ENCODE measurements at places on chromosomes 13 and 19.

GRCh38 chr13:48819899-48820298, 155.8 kb upstream of the FNDC3A start:
- DNase-seq, result no peak

GRCh38 chr13:105047676-105048295, 1487.7 kb downstream of the EFNB2 start:
- no peak for DNase-seq

DNA sequence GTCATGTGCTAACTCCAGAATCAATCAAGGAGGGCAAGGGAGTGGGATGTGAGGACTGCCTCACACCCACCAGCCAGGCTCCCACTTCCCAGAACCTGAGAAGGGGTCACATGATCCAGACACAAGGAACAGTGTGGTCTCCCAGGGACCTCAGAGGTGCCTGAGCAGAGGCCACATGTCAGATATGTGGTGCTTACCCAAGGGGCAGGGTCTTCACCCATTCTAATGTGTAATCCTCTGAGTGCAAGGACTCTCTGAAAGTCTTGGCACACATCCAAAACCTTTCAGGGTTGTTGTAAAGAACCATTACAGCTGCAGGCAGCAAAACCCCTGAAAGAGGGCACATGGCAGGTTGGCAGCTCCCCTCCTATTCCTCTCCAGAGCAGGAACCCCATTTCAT, 656.6 kb downstream of the UQCRFS1 start:
- no peak for DNase-seq

- DNase-seq, result no peak
Observed at GRCh38 chr19:6970021-6970420, 51.2 kb downstream of the MBD3L2B start.

- peak; percentile 84 for DNase-seq
Observed at GRCh38 chr19:51660975-51661600, 14.5 kb upstream of the SIGLEC14 start.

- DNase-seq, result no peak
Observed at GRCh38 chr19:34722353-34722752, 11.7 kb upstream of the ZNF181 start.

- no peak for DNase-seq
Observed at GRCh38 chr13:50527188-50527587, 316.3 kb downstream of the DLEU7 start.

DNA sequence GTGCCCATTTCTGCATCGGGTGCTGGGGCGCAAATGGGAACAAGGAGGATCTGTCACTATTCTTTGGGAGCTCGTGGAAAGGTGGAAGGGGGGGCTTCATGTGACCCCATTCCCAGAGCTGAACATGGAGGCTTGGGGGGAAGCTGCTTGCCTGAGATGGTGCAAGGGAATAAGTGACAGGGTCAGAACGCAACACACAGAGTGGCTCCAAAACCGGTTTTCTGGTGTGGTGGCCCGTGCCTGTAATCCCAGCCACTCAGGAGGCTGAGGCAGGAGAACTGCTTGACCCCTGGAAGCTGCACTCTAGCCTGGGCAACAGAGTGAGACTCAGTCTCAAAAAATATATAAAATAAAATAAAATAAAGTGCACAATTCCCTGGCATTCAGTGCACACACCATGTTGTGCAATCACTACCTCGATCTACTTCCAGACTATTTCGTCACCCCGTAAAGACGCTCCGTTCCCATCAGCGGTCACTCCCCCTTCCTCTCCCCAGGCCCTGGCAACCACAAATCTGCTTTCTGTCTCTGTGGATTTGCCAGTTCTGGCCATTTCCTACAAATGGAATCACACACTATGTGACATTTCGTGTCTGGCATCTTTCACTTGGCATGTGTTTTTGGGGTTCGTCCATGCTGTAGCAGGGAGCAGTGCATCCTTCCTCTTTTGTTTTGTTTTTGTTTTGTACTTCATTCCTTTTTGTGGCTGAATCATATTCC, 18.2 kb upstream of the COMP start:
- DNase-seq, result peak; percentile 82

DNA sequence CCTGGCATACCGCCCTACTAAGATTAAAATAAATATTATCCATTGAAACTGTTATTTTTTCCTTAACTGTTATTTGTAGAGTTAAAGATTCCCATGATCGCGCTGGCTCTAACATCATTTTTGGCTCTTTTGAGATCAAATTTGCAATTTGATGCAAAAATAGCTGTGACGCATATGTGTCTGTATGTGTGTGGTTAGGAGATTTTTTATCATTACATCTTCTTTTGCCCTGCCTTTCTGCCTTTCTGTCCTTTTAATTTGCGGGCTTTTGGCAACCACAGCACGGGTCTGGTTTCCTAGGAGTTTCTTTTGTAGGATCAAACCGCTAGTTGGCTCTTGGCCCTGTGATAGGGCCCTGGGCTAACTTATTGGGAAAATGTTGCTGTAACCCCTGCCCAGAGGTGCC, 37.3 kb upstream of the ALOX5AP start:
- peak; percentile 68 for DNase-seq

DNA sequence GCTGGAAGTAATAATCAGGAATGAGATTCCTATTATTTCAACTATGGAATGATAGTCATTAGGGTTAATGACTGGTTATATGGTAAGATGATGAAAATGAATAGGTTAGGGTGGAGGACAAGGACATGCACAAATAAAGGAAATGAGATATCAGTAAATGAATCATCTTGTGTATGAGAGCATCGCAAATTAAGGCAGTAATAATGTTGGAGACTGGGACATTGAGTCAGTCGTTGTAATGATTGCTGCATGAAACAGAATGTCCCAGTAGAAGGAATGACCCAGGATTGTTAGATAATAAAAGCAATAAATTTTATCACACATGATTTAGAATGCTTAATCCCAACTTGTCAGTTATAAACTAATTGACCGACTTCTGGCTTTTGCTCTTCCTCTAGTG, 1733.7 kb upstream of the PCDH20 start:
- DNase-seq, result no peak

- DNase-seq, result peak; percentile 7
Observed at GRCh38 chr13:37995092-37995491, 125.5 kb upstream of the TRPC4 start.

DNA sequence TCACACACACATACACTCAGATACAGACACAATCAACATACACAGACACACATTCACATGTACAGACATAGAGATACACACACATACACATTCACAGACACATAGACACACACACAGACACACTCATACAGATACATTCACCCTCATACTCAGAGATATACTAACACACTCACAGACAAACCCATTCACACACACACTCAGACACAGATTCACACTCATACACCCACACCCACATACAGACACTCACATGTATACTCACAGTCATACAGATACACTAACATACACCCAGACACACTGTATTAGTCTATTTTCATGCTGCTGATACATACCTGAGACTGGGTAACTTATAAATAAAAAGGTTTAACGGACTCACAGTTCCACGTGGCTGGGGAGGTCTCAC, 30.8 kb downstream of the GJA3 start:
- no peak for DNase-seq

GRCh38 chr13:111629016-111629415, 308.6 kb downstream of the TEX29 start:
- DNase-seq, result no peak

GRCh38 chr19:31485472-31485871, 136.2 kb upstream of the TSHZ3 start:
- no peak for DNase-seq

DNA sequence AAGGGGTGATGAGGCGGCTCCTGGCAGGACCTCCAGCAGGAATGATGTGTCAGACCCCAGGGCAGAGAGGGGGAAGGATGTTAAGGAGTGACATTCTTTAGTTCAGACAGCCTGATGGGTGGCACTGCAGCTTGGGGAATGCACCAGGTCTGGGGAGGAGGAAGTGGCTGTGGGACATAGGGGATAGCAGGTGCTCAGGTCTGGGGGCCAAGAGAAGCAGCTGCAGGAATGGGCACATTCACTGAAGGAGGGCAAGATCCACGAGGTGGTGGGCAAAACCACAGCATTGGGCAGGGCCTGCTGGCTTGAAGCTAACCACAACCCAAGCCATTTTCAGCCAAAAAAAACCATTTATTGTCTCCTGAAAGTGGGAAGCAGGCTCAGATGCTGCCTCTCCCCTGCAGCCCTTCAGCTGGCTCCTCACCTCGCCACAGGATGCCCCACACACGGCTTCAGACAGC, 26.5 kb downstream of the COMP start:
- peak; percentile 66 for DNase-seq

DNA sequence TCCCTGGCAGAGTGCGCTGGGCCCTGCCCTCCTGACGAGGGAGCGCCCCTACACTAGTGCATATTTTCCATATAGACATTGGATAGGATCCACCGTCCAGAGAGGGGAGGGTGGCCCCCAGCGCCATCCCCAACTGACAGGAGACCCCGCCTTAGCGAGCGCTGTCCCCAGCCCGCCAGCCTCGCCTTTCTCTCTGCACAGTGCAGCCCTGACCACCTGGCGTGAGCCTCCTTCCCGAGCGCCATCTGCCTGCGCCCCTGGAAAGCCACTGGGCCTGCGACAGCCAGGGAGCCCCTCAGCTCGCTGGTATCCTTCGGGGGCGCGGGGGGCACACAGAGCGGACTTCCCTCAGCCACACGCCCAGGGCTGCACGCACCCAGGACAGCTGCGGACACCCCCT, 42.1 kb upstream of the ATP12A start:
- no peak for DNase-seq

DNA sequence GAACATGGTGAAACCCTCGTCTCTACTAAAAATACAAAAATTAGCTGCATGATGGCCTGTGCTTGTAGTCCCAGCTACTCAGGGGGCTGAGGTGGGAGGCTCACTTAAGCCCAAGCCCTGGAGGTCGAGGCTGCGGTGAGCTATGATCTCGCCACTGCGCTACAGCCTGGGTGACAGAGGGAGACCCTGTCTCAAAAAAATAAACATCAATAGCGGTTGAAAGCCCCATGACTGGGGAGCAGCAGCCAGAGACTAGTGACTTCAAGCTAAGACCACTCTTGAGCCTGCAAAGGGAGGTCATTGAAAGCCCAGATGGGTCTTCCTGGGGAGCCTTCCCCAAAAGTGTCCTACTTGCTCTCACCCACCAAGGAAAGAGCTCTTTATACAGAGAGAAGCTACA, 11.9 kb upstream of the ZNF709 start:
- no peak for DNase-seq

- no peak for DNase-seq
Observed at GRCh38 chr13:105426441-105426840, 1109.0 kb downstream of the EFNB2 start.

- peak; percentile 81 for DNase-seq
Observed at GRCh38 chr19:46786236-46787039, 2.0 kb downstream of the SLC1A5 start.

GRCh38 chr19:55230780-55231179, 2.2 kb upstream of the TMEM86B start:
- DNase-seq, result no peak

DNA sequence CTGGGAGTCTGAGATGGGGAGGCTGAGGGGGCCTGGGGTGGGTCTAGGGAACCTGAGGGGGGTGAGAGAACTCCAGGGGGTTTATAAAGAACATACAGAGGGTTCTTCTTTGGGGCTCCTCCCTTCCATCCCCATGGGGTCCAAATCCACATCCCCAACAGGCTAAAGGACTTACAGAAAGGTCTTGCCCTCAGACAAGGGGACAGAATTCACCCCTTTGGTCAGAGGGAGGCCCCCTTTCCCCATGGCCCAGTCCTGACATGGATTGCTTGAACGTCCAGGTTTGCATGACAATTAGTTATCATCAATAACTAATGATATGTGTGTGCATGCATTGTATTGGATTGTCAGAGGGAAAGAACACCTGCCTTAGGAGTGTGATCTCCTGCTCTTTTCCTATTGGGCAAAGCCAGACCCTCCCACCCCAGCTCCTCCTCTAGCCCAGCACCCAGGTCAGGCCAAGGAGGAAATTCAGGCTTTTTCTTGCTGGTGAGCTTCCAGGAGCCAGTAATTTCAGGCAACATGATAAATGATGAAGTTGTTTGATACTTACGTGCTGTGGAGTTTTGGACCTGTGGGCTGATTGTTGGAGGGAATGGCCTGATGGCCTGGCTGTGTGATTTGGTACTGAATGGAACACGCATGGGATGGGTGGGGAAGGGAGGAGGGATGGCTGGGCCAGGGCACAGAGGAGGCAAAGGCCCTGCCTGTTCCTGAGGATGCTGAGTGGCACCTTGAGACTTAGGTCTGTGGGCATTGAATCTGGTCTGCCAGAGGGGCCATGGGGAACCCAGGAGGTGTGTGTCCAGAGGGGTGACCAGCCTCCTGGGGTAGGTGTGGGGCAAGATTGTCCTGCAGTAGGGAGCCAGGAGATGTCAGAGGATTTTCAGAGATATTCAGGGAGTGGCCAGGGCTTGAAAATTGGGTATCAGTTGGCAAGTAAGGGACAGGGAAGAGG, 1.1 kb downstream of the KLHL26 start:
- no peak for DNase-seq

DNA sequence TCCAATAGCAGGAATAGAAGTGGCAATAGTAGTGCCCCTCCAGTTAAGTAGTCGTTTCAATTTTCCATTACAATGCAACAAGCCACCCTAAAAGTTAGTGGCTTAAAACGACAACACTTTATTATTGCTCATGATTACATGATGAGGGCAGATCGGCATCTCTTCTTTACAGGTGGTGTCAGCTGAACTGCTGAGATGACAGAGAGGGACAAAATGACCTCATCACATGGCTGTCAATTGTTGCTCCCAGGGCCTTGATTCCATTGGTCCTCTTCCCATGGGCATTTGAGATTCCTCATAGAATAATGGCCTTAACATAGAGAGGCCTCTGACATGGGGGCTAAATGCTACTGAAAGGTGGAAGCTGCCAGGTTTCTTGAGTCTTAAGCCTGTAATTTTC, 679.8 kb upstream of the KLHL1 start:
- DNase-seq, result no peak

Data from AG20443 (cell line).